ENCODE measurements at places on chromosomes 2 and 18. TPM values are rescaled to one million over a fixed set of nuclear protein-coding genes. Genes with fewer than 3 reads are reported as not detected.

The PIGN gene
- 16.8 TPM for total RNA-seq

DNA sequence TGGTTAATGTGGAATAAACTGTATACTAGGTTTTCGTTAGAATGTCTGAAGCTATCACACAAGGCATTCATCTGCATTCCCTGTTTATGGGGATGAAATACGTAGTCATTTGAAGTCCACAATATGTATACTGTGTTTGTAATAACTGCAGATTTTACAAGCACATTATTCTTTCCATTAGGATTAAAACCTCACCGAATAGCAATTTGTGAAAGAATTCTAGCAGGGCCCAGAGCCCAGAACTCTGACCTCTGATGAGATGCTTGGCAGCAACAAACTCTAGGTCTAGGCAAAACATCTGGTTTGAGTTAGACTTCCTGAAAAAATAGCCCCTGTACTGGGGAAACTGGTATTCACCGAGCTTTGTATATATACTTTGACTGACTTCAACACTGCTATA is 158.2 kb downstream of the SRBD1 start:
- no peak for DNase-seq
- H3K36me3 ChIP-seq = no peaks in the 10 kb centered on the region
- no peaks in the 10 kb centered on the region for H3K4me1 ChIP-seq
- no peak overlapping the region for H3K4me3 ChIP-seq
- H3K27ac ChIP-seq = no peak overlapping the region

DNA sequence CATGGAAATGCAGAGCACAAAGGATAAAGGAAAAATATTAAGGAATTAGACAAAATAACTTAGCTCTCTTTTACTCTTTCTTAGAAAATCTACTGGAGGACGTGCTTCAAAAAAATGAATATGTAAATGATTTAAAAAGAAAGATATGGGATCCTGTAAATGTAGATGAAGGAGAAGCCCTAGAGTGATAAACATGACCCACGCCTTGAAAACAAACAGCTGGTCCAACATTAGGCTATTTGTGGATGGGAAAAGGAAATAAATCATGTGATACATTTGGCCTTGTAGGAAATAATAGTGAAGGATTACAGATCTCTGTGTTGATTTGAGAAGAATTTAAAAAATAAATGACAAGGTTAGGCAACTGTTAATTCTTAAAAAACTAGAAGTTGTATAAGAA is 492.1 kb upstream of the SLC39A10 start:
- no peak for DNase-seq
- no peaks in the 10 kb centered on the region for H3K4me1 ChIP-seq
- H3K4me3 ChIP-seq = no peak overlapping the region

The TBR1 gene
- total RNA-seq = not detected

DNA sequence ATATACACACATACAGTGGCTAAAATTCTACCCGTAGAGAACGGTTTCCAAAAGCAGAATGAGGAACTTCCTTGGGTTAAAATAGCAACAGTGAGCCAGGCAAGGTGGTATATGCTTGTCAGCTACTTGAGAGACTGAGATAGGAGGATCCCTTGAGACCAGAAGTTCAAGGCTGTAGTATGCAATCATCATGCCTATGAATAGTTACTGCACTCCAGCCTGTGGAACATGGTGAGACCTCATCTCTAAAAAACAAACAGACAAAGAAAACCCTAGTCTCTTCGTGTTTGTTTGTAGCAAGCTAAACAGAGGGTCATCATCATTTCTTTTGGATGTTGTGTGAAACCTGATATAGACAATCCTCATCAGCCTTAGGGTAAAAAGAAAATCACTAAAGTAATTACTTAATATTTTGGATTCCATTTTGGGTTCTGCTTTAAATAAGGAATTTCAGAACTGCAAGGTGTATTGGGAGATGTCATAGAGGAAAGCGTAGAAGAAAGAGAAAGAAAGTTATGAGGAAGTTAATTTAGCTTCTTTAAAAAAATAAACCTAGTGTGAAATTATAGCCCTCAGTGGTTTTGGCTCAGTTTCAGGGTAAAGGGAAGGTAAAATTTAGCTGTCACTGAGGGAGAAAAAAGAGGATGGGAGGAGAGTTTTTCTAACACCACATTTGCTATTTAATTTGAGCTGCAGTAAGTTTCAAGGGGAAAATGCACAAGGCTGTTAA is 46.5 kb downstream of the PLEK start:
- DNase-seq = no peak

GRCh38 chr2:35857498-35857897 is 498.1 kb upstream of the CRIM1 start:
- H3K27ac ChIP-seq = no peak overlapping the region
- DNase-seq = no peak
- H3K4me3 ChIP-seq = no peak overlapping the region
- no peaks in the 10 kb centered on the region for H3K27me3 ChIP-seq
- no peaks in the 10 kb centered on the region for H3K4me1 ChIP-seq

GRCh38 chr2:217842017-217842416 is 160.8 kb downstream of the TNS1 start:
- H3K36me3 ChIP-seq = peaks cover 78% of the 10 kb centered on the region
- no peaks in the 10 kb centered on the region for H3K27me3 ChIP-seq
- no peak overlapping the region for H3K4me3 ChIP-seq
- no peak for DNase-seq

The LIPG gene
- total RNA-seq = 0.93 TPM

DNA sequence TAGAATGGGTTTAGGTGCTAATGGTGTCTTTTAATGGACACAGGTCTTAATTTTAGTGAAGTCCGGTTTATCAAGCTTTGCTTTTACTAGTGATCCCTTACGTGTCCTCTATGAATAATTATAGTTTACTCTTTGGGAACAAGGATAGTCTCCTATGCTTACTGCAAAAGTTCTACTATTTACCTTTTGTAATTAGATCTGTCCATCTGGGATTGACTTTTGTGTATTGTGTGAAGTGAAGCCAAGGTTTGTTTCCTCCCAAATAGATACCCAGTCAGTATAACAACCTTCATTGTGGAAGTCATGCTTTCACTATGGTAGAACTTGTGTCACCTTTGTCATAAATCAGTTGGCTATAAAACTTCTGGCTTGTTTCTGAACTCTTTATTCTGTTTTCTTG is 740.9 kb upstream of the CRIM1 start:
- H3K4me3 ChIP-seq = no peak overlapping the region
- no peak for DNase-seq
- H3K27ac ChIP-seq = no peak overlapping the region
- no peaks in the 10 kb centered on the region for H3K27me3 ChIP-seq
- H3K36me3 ChIP-seq = no peaks in the 10 kb centered on the region

GRCh38 chr2:85022232-85022631 is 51.3 kb downstream of the KCMF1 start:
- no peaks in the 10 kb centered on the region for H3K36me3 ChIP-seq
- DNase-seq = no peak
- no peak overlapping the region for H3K4me3 ChIP-seq

- no peaks in the 10 kb centered on the region for H3K4me1 ChIP-seq
- H3K27ac ChIP-seq = no peak overlapping the region
- H3K27me3 ChIP-seq = no peaks in the 10 kb centered on the region
- no peaks in the 10 kb centered on the region for H3K36me3 ChIP-seq
- DNase-seq = no peak
- H3K4me3 ChIP-seq = no peak overlapping the region
Measured at GRCh38 chr18:76213991-76214390, 281.1 kb downstream of the ZNF516 start.

GRCh38 chr2:43005245-43005974 is 213.0 kb upstream of the HAAO start:
- DNase-seq = no peak
- no peak overlapping the region for H3K4me3 ChIP-seq
- H3K27ac ChIP-seq = no peak overlapping the region
- no peaks in the 10 kb centered on the region for H3K4me1 ChIP-seq
- no peaks in the 10 kb centered on the region for H3K27me3 ChIP-seq

DNA sequence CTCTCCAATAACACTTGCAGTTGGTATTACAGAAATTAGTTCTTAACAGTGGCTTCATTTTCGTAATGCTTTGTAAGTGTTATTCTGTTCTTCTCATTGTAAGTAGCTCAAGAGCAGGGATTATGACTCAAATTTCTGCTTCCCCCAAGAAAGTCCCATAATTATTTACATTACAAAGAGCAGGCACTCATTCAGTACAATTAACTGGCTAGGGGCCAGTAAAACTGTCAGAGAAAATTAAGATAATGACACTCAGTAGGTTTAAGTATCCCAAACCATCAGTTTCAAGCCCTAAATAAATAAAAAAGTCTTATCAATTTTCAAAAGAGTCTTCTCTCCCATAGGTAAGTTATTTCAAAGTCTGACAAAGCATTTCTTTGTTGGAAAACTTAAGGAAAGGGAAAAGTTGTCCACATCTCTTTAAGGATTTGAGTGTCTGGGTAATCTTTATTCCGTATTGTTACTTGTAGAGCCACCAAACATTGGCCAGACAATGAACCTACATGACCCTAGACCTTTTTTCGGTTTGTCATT is 137.1 kb downstream of the ARHGAP28 start:
- H3K36me3 ChIP-seq = no peaks in the 10 kb centered on the region
- H3K4me1 ChIP-seq = no peaks in the 10 kb centered on the region

The DSG1 gene
- 4.7 TPM for total RNA-seq

DNA sequence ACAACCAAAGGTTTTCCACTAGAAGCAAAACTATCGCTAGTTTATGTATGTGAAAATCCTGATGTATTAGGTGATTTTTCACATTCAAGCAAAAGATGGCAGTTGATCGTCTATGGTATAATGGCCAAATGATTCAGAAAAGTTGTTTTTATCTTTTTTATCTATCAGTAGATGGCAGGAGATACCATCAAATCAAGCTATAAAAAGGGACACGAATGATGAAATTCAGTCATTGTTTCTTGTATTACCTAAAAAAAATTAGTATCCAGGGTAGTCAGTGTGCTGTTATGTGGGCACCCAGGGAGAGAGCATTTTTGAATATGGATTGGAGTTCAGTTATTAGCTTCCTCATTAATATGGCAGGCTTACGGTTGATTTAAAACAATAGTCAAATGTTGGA is 22.9 kb upstream of the CAVIN2 start:
- H3K4me1 ChIP-seq = no peaks in the 10 kb centered on the region
- no peak overlapping the region for H3K4me3 ChIP-seq
- DNase-seq = no peak
- H3K27me3 ChIP-seq = no peaks in the 10 kb centered on the region
- no peak overlapping the region for H3K27ac ChIP-seq
- no peaks in the 10 kb centered on the region for H3K36me3 ChIP-seq

The HOXD13 gene
- not detected for total RNA-seq

GRCh38 chr18:42649331-42650035 is 466.0 kb downstream of the RIT2 start:
- no peak for DNase-seq
- no peaks in the 10 kb centered on the region for H3K36me3 ChIP-seq
- no peak overlapping the region for H3K4me3 ChIP-seq
- H3K4me1 ChIP-seq = no peaks in the 10 kb centered on the region

GRCh38 chr2:88669482-88670214 is 21.8 kb upstream of the RPIA start:
- no peaks in the 10 kb centered on the region for H3K36me3 ChIP-seq
- H3K4me1 ChIP-seq = peaks cover 6% of the 10 kb centered on the region
- no peaks in the 10 kb centered on the region for H3K27me3 ChIP-seq
- no peak for DNase-seq
- no peak overlapping the region for H3K27ac ChIP-seq
- H3K4me3 ChIP-seq = no peak overlapping the region

GRCh38 chr2:88177556-88177955 is 7.4 kb downstream of the THNSL2 start:
- H3K27ac ChIP-seq = peak overlapping the region; percentile 65
- H3K27me3 ChIP-seq = no peaks in the 10 kb centered on the region
- H3K4me1 ChIP-seq = no peaks in the 10 kb centered on the region
- H3K36me3 ChIP-seq = peaks cover 5% of the 10 kb centered on the region
- no peak overlapping the region for H3K4me3 ChIP-seq
- DNase-seq = no peak

DNA sequence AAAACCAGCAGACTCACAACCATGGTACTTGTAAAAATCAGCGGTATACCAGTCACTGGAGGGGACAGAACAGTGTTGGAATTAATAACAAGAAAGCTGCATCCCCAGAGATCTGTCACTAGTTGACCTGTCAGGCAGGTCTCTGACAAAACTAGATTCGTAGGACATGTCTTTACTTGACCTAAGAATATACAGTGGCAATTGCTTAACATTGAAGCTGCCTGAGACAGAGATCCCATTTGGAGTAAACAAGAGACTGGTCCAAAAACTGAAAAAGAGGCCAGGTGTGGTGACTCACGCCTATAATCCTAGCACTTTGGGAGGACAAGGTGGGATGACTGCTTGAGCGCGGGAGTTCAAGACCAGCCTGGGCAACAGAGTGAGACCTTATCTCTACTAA is 7.2 kb upstream of the SS18 start:
- no peaks in the 10 kb centered on the region for H3K4me1 ChIP-seq
- H3K4me3 ChIP-seq = no peak overlapping the region
- DNase-seq = no peak
- H3K36me3 ChIP-seq = no peaks in the 10 kb centered on the region

The PARD6G gene
- total RNA-seq = 1.9 TPM

DNA sequence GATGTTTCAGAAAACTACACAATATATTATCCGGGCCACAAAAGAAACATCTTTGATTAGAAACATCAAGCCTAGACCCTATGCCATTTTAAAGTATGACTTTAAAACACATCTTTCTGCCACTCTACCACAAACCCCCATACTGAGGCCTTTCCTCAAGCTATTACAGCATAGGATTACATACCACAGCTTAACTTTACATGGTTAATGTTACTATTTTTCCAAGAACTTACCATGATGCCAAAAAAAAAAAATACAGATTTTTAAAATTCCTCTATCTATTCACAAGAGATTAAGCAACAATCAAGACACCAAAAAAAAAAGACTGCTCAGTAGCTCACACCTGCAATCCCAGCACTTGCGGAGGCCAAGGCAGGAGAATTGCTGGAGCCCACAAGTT is 9.0 kb downstream of the NCKAP1 start:
- H3K27me3 ChIP-seq = no peaks in the 10 kb centered on the region
- H3K4me1 ChIP-seq = no peaks in the 10 kb centered on the region
- H3K4me3 ChIP-seq = no peak overlapping the region
- no peak overlapping the region for H3K27ac ChIP-seq
- H3K36me3 ChIP-seq = no peaks in the 10 kb centered on the region
- DNase-seq = no peak

- H3K4me3 ChIP-seq = no peak overlapping the region
- no peaks in the 10 kb centered on the region for H3K4me1 ChIP-seq
- DNase-seq = no peak
Measured at GRCh38 chr2:153152036-153152435, 326.5 kb downstream of the RPRM start.

Measured in right atrium auricular region (tissue), 2 donors.